Uterus (tissue), 4 donors: ENCODE measurements at places on chromosomes 5 and 9. TPM values are rescaled to one million over a fixed set of nuclear protein-coding genes. Genes with fewer than 3 reads are reported as not detected.

- no peak for DNase-seq
These were observed 507.7 kb upstream of the PTGER4 start for GRCh38 chr5:40171971-40172370.

GRCh38 chr5:122661496-122662180, 113.2 kb upstream of the SNX2 start:
- DNase-seq, result no peak

- DNase-seq, result no peak
These were observed 21.0 kb downstream of the EXOC3 start for GRCh38 chr5:463952-464351.

The FAM151B gene
- total RNA-seq, result 5.0 TPM

The SLC22A5 gene
- 2.4 TPM for total RNA-seq

The KIF4B gene
- 0.07 TPM for total RNA-seq

The TLR4 gene
- 18.6 TPM for total RNA-seq

DNA sequence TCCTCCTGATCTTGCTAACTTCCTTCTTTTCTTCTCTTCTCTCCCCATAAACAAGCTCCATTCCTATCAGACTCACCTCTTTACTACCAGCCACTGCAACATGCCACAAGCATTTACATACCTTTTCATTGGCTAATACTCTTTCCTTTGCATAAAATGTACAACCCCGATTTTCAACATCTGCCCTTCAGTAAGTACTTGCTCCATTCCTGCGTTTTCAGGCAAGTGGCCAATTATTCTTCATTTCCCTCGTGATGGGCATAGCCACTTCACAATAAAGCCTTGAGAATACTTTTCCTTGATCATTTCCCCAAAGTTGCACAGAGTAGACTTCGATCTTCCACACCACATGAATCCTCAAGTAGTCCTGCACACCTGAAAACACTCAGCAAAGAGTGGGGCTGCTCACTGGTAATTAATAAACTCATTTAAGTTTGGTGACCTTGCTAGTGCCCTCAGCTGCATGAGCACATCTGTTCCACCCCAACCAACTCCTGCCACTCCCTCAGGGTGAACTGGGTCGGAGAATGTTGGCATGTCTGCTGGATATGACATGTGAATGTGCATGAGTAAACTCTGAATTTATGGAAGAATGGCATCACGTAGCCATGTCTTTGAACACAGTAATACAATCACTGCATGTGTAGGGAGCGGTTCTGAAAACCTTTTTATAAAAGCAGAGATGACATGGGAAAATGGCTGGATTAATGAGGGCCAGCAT, 535.8 kb downstream of the SEMA5A start:
- no peak for DNase-seq

The FAM163B gene
- total RNA-seq, result not detected

- DNase-seq, result peak; percentile 89
These were observed at the start of gene GRHPR for GRCh38 chr9:37422289-37423104. GRHPR (plus strand) TSS chr9:37422696; CDS start chr9:37422751, 55 bp downstream.

DNA sequence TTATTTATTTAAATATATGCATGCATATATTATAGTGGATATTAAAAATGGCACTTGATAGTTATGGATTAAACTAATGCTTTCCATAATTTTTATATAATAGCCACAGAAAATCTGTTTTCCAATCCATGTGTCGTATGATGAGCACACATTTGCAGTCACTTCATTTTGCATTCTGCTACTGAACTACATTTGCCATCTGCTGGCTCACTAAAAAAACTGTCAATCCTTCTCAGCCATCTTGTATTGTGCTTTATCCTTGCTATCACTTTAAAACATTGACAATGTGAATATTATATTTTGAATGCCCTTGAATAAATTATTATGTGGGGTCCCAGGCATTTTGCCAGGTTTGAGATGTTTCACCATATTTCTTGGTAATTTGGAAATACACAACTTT, 586.6 kb downstream of the DNAH5 start:
- DNase-seq, result no peak

GRCh38 chr9:82128011-82128696, 139.6 kb downstream of the SPATA31D1 start:
- DNase-seq, result no peak

DNA sequence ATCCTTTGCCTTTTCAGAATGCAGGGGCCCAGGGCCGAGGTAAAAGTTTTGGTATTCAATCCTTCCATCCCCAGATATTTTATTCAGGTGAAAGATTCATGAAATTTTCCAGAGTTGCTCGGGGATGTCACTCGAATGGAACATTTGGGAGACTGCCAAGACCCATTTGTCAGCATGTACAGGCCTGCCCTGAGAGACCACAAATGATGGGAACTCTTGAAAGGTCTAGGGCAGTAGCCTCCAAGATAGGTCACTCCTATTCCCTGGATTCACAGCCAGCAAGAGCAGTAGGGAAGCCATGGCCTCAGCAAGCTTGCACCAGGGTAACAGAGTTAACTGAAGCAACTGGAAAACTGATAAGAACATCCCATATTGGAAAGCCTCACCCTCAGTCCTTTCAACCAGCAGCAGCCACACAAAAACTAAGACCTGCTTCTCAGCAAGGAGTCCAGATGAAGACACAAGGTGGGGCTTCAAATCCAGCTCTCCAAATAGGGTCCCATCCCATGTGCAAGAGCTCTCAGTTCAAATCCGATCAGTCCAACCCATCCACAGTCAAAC, 12.5 kb downstream of the CARD6 start:
- no peak for DNase-seq

DNA sequence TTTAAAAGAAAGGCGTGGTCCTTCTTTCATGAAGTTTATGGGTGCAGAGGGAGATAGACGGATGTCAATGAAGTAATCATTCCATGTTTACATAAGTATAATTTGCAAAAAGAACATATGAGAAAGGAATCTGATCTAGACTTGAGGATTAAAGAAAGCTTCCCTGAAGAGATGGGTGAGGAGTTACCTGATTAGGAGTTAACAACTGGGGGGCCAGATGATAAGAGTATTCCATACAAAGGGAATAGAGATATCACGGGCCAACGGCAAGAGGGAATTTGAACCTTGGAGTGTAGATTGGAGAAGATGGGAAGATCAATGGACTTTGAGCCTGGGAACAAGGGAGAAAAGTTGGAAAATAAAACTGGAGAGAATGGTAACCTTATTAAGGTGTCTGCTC, 1959.9 kb upstream of the WWC1 start:
- DNase-seq, result no peak

DNA sequence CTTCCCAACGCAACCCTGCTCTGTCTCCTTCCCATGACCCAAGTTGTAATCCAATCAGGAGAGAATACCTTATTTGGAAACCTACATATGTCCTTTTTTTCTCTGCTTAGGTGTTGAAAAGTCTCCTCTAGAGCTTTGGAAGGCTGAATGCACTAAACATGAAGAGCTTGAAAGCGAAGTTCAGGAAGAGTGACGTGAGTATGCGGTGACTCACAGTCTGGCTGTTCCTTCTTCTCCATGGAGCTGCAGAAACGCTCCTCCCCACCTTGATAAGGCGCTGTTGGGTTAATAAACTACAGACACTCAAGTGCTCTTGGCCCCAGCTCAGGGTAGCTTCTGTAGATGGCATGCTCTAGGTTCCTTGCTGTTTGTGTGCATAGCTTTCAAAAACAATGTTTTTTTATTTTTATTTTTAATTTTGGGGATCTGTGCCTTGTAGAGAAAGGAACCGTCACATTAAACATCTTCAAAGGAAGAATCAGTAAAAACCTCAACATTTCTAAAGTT, 30.7 kb downstream of the RAI14 start:
- DNase-seq, result peak; percentile 95

The PRDM12 gene
- total RNA-seq, result not detected

The CWC27 gene
- 7.6 TPM for total RNA-seq

DNA sequence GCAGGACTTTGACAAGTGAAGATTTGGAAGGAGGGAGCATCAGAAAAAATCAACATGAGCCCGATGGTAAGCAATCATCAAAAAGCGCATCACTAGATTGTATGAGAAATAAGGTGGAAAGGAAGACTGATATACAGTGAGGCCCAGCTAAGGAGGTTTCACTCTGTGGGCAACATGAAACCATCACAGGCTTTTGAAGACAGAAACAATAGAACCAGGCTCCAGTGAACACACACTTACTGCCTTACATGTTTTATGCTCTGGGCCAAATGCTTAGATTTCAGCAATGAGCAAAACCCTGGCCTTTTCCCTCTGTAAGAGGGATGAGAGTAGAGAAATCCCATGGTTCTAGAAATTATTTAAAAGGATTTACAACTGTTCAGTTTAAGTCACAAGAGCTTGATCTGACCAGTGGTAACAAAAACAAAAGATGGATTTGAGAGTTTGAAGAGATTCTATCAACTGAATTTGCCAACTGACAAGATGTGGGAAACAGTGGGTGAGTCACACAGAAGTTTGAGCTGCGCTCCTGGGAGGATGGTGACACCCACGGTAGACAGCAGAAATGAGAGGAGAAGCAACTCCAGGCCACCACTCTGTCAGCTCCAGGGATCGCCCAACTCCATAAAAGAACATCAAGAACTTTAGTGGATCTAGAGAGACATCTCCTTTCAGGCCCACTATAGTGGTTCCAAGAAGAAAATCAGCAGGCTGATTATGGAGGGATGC, 261.8 kb downstream of the MCTP1 start:
- no peak for DNase-seq

DNA sequence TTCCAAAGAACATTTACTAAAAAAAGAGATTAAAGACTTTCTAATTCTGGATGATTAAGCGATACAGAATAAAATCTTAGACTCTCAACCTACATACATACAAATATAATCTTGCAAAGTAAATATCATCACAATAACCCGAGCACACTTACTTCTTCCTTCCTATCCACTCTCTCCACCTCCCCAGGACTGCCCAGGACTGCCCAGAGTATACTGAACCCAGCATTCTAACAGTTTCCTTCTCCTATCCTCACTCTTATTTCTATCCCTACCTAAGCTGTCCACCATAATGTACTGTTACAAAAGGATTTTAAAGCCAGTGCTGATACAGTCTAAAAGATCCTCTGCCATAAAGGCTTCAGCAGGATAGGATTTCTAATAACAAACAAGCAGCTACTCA, 413.3 kb upstream of the POU5F2 start:
- DNase-seq, result no peak

- no peak for DNase-seq
These were observed 23.7 kb upstream of the CKMT2 start for GRCh38 chr5:81209386-81209785.

The PCDHGA10 gene
- total RNA-seq, result 4.4 TPM

DNA sequence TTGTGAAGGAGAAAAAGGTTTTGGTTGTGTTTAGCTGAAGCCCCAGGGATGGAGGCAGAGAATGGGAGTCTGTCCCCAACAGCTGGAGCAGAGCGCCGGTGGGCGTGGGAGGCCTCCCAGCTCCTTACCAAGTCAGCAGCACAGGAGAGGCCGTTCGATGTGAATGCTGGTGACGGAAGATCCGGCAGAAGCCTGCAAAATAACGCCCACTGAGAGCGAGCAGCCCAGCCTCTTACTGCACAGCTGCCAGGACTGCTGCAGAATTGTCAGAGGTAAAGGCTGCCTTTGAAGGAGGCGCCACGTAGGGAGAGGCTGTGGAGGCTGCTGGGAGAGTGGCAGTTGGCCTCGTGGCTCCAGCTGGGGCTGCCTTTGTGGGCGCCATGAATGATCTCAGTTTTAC, 26.2 kb downstream of the ANGPTL2 start:
- DNase-seq, result peak; percentile 52

The TRPM6 gene
- 0.76 TPM for total RNA-seq

DNA sequence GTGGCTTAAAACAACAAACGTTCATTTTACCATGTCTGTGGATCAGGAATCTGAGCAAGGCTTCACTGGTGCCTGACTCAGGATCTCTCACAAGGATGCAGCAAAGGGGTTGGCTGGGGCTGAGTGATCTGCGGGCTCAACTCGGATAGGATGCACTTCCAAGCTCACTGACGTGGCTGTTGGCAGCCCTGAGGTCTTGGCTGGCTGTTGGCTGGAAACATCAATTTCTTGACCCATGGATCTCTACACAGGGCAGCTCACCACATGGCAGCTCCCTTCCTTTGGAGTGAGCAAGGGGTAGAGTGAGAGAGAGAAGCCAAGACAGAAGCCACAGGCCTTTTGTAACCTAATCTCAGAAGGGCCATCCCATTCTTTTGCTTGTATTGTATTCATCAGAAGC, 202.1 kb downstream of the NXNL2 start:
- no peak for DNase-seq

DNA sequence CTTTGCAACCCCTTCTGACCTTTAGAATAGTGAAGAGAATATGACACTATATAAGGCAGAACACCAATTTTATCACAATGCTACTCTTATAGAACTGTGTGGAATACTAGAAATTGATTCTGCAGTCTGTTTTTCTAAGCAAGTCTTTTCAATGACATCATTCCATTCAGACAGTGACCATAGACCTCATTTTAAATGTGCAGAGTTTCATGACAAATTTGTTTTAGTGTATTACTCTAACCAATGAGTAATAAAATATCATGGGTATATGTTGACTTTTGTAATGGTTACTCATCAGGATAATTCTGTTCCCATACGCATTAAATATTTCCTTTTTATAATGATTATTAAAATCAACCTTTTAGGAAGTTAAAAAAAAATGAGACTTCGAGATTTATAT, 219.9 kb downstream of the COX7C start:
- DNase-seq, result no peak

DNA sequence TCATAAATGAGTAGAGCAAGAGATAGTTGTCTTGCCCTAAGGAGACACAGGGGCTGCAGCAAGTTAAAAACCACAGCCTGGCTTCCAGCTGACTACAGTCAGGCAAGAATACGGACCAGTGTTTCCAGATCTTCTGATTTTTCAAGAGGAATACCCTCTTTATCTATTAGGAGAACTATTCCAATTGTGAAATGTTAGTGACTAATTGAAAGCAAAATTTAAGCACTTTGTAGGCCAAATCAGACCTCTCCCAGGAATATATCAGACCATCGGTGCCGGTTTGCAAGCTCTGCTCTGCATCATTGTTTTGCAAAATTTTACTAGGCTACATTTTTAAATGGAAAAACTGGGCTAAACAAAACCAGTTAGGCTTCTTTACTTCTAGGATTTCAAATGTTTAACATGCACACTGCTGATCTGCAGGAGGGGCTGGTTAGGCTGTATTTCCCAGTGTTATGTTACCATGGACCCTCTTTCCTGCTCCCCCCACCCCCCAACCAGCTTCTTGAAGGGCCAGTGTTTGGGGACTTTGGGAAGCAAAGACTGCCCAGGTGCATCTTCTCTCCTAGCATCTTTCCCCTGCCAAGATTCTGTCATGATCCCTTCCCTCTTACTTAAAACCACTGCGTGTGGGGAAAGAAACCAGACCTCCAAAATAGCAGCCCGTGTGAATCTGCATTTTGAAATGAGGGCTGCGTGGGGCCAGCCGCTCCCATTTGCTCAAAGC, 1.1 kb upstream of the ARSI start:
- peak; percentile 52 for DNase-seq

DNA sequence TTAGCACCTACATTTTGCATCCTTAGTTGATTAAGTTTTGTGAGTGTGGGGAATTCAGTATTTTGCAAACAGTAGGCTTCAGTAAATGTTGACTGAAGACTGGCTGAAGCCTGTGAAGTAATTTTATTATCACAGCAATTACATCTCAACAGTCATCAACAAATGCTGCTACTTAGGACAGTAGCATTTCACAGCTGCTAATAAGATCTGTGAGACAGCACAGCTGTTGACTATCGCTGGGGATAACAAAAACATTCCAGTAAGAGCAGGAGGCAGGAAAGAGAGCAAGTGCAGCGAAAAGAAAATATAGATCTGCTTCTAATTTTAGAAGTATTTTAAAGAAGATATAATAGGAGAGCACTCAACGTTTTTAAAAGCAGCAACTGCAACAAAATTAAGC, 117.3 kb upstream of the FGF10 start:
- DNase-seq, result no peak
